ENCODE measurements at places on chromosomes 2 and 18.

GRCh38 chr2:127413782-127414637 lies 4.2 kb upstream of the PROC start:
- DNase-seq: no peak

DNA sequence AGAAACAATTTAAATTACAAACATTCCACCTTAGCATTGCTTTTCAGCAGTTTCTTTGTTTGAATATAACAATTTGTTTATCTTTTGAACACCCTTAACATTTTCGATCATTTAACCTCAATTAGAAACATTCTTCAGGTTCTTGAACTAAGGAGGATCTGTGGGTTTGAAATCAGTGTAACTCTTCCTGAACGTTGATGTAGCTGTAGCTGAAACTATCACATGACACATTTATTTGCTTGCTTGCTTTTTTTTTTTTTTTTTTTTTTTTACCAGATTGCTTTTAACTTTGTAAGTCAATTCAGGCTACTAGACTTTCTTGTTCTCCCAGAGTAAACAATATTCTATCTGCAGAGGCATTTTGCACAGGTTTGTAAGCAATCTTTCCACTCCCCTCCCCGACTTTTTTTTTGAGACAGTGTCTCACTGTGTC lies 47.6 kb downstream of the GPD2 start:
- no peak for DNase-seq

DNA sequence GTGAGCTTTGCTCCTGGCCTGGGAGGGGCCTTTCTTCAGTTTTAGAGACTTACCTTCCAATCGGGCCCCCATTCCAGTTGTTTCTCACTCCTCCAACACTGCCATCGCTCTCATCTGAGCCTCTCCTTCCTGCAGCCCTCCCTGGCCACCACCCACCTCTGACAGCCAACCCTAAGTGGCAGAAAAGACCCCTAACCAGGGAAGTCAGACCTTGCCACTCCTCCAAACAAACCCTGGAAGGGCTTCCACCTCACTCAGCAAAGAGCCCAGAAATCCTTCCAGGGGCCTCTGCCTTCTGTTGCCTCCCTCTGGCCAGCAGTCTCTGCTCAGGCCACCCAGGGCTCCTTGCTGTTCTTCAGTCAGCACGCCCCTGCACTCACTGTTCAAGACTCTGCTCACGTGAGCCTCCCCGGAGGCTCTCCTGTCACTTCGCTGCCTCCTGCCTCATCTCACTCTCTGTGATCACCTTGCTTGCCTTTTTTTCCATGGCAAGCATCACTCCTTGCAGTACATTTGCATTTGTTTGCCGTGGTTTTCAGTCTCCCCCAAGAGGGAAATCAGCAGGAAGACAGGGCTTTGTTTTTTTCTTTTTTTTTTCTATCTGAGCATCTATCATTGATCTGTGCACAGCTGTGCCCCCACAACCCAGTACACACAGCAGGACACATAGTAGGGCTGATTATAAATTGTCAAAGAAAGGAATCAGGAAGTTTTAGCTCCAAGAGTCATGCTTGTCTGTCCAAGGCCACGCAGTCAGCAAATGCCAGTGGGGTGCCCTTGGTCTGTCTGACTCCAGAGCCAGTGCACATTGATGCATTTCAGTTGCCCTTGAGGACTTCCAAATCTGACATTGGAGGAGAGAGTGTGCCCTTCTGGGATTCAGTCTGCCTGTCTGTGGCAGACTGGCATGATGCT lies 83.9 kb downstream of the INHBB start:
- DNase-seq: peak; percentile 25

- DNase-seq: no peak
These were observed 11.8 kb downstream of the CYP27C1 start for GRCh38 chr2:127208313-127208712.

- no peak for DNase-seq
These were observed 11.2 kb upstream of the GPR17 start for GRCh38 chr2:127634626-127635379.

DNA sequence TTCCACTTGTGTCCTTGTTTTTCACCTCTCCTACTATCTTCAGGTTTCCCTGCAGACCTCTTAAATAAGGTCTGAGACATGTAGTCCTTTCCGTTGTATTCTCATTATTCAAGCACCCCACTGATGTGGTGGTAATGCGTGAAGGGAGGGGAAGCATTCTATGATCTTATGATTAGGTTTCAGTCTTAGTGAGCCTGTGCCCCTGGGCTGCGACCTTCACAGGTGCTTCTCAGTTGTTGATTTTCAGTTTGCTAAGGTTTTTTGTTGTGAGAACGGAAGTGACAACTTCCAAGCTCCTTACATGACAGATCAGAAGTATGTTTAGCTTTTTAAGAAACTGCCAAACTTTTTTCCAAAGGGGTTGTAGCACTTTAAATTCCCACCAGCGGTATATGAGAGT lies 41.3 kb downstream of the VPS54 start:
- no peak for DNase-seq

DNA sequence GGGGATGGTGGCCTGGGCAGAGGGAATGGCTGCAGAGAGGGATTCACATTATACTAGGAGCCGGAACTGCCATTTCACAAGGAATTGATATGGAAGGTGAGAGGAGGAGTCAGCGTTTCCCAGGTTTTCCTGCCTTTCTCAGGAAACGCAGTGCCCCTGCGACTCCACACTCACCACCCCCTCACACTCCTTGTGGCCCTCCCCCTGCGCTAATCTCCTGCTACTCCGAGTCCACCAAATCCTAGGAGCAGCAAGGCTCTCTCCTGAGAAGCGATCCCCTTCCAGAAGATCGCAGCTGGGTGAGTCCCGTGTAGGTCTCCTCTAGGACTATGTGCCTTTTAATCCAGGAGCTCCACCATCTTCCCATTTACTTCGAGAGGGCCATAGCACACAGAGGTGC lies 140.6 kb downstream of the VAPA start:
- DNase-seq: no peak

- DNase-seq: no peak
These were observed 17.1 kb upstream of the B3GNT2 start for GRCh38 chr2:62178741-62179271.

DNA sequence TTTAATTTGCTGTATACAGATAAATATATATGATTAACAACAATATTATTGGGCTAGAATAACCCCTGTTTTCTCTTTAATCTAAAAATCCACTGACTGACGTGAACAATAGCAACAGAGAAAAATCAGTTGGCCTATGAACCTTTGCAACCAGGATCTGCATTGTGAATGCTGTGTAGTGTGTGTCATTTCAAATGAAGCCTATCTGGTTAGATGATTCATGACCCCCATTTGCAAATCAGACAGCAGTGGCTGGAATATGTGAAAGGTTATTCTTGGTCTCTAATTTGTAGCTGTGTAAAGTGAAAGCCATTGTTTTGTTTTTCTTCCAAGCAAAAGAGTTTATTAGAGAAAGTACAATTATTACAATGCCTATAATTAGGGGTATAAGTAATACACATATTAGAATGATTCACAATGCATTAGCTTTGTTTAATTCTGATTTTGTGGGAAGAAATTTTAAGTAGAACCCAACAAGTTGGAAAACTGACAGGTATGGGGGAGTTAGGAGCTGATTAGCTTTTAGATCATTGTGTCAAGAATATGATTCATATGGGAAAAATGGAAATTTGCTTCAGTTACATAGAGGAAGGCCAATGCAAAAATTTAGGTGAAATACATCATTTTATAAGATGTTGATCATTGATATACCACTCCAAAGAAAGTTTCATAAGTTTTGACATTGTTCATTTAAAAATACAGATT lies 1362.2 kb upstream of the TMEFF2 start:
- DNase-seq: no peak

DNA sequence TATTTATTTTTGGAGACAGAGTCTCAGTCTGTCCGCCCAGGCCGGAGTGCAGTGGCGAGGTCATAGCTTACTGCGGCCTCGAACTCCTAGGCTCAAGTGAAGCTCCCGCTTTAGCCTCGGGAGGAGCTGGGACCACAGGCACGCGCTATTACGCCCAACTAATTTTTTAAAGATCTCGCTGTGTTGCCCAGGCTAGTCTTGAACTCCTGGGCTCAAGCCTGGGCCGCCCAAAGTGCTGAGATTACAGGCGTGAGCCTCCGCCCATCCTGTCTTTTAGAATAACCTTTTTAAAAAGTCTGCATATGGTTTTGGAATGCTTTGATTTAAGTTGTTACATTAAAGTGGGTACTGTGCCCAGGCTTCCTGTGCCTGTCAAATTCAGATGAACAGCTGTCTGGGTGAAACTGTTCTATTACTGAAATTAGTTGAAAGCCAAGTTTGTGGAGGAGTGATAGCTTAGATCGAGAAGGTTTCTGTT lies 944 bp downstream of the RAB3GAP1 start:
- peak; percentile 61 for DNase-seq

DNA sequence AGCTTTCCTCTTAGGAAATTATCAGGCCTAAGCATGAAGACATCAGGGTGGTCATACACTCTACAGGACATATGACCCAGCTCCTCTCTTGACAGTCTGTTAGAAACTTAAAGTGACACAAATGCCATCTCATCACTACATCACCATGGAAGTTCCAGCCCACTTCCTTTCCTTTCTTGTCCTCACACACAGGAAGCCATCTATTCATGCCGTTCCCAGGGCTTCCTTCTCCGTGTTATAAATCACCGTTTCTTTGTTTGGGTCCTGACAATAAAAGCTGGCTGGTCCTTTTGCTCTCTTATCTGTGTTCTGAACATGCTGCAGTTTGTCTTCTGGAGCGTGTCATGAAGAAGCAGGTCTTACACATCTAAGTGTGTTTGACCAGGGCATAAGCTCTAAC lies 692.1 kb upstream of the CELF4 start:
- no peak for DNase-seq

DNA sequence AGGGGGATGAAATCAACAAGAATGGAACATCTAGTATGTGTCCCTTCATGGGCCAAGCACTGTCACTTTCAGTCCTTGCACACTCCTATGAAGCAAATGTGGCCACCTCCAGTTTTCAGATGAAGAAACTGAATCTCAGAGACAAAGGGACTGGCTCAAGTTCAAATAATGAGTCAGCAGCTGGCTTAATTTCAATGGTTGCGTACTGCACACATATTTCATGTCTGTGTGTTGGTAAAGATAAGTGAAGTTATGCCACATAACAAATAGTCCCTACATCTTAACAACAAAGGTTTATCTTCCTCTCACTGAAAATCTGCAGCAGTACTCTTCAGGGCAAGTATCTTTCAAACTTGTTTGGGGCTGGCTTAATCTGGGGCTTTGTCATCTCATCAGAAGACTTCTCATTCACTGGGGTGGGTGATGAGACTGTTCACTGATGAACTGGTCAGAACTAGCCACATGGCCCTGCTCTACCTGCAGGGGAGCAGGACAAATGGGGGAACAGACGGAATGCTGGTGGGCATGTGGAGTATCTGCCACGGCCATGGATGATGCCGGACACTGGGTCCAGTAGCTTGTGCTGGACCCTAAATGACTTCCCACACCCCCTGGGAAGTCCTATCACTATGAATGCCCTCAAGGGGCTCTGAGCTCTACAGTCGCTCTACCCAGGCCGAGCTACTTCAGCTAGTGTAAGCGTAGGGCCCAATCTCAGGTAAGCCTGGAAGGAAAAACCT lies 263.2 kb downstream of the CYP26B1 start:
- no peak for DNase-seq

DNA sequence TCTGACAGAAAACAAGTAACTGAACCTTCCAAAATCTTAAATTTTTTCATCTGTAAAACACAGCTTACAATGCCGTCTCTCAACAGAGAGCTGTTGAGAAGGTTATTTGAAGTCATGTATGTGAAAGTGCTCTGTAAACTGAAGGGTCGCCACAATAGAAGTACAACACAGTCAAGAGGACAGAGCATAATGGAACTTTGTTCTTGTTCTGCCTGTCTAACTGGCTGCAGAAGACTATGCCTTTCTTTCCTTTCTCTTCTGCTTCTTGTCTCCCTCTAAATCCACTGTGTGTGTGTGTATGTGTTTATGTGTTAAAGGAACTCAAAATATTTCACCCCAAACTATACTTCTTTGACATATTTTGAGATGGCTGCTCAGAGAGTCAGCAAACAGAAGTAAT lies 365.8 kb upstream of the RND3 start:
- DNase-seq: no peak

DNA sequence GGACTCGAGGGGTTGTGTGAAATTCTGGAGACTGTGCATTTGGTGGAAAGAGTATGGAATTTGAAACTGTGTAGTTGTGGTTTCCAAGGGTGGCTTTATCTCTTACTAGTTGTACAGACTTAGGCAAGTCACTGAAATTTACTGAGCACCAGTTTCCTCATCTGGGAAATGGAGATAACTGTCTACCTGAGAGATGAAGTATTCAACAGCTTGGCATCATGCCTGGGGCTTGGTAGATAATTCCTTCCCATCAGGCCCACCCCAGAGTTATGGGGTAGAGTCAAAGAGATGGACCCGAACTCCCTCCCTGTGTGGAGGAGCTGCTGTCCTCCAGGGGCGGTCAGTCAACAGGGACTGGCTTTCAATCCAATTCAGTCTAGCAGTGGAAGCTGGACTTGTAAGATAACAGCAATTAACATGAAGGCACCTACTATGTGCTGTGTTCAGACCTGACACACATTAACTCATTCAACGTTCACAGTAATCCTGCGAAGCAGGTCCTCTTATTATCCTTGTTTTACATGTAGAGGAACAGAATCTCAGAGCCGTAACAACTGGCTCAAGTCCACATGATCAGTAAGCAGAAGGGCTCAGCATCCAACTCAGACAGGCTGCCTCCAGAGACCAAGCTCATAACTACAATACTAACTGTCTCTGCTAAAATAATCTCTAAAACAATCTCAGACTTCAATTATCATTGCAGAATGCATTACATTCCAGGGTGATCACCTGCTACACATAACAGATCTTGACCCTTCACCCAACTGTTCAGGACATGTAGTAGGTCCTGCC lies 432.1 kb downstream of the LPIN1 start:
- no peak for DNase-seq

DNA sequence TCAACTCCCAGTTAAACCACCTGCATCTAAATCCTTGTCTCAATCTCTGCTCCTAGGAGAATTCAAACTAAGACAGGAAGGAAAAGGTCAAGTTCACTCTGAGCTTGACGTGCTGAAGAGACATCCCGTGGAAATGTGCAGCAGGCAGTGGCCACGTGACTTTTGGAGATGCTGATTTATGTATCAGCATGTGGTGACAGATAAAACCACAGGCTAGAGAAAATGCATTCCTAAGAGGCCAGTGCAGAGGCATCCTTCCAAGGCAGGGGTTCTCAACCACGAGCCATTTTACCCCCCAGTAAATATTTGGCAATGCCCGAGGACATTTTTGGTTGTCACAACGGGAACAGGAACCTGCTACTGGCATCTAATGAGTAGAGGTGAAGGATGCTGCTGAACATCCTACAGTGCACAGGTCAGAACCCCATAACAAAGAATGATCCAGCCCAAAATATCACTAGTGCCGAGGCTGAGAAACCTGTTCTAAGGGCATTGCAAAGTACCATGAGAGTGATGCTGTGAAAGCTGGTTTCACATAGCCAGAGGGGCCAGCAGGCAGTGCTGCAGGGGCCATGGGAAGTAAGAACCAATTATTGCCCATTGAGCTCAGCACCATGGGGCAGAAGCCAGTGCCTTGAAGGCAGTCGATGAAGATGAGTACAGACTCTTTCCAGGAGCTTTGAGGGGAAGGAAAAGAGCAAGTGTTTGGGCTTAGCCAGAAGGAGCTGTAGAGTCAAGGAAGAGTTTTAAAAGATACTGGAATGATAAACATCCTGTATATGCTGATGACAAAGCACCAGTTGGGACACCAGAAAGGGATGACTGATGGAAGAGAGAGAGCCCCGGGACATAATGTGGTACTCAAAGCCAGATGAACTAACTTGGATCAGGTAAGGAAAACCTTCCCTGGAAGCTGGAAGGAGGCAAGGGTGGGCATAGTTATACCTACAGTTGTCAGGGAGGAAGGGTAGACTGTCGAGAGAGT lies 174.6 kb downstream of the HAUS1 start:
- DNase-seq: no peak

GRCh38 chr2:58407487-58407886 lies 166.4 kb upstream of the FANCL start:
- no peak for DNase-seq

- no peak for DNase-seq
These were observed 62.5 kb downstream of the CERS6 start for GRCh38 chr2:168518555-168519066.

Measured in activated CD8-positive, alpha-beta memory T cell treated with anti-CD3 and anti-CD28 coated beads, Interleukin-2, amount 50 U/mL, for 48 hours (primary cell).